ENCODE measurements at places on chromosomes 2 and 18.

GRCh38 chr18:77905449-77906055 is 655.9 kb downstream of the GALR1 start:
- no peak for DNase-seq

GRCh38 chr2:128380961-128381938 is 62.6 kb upstream of the HS6ST1 start:
- DNase-seq = no peak

DNA sequence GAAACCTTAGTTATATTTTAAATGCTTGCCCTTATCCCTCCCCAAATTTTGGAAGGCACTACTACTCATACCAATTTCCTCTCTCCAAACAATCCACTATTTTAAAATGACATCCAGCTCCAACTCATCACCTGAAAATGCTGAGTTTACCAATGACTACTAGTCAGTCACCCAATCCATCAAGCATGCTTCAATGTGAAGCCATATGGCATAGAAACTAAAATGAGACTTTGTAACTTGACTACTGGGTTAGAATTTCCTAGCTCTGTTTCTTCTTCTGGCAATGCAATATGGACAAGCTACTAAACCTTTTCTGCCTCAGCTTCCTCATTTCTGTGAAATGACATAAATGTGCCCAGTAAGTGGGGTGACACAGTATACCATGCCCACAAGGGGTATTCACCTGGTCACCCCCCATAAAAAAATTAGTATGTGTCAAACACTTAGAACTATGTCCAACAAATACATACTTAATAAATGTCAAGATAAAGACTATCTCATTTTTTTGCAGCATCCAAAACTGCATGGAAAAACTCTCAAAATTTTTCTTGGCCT is 10.0 kb upstream of the STPG4 start:
- DNase-seq = no peak

DNA sequence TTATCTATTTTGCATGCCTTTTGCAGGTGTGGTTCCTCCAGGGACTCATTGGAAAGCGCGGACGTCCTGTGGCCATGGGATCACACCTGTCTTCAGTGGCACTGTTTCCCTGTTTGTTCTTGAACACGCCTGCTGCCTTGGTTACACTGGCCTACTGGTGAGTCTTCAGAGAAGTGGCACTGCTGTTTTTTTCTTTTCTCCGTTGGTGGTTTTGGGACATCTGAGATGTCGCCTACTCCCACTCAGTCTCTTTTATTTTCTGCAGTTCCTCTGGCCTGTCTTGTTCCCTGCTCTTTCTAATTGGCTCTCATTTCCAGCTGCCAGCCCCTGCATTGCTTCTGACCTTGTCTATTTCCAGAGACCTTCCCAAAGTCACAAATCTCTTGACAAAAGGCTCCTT is 35.7 kb upstream of the POU3F3 start:
- DNase-seq = no peak

- no peak for DNase-seq
These were observed 15.9 kb downstream of the KIDINS220 start for GRCh38 chr2:8821276-8822217.
